Activated CD8-positive, alpha-beta memory T cell treated with anti-CD3 and anti-CD28 coated beads, Interleukin-2, amount 50 U/mL, for 48 hours (primary cell): ENCODE measurements at places on chromosomes 7 and 10.

DNA sequence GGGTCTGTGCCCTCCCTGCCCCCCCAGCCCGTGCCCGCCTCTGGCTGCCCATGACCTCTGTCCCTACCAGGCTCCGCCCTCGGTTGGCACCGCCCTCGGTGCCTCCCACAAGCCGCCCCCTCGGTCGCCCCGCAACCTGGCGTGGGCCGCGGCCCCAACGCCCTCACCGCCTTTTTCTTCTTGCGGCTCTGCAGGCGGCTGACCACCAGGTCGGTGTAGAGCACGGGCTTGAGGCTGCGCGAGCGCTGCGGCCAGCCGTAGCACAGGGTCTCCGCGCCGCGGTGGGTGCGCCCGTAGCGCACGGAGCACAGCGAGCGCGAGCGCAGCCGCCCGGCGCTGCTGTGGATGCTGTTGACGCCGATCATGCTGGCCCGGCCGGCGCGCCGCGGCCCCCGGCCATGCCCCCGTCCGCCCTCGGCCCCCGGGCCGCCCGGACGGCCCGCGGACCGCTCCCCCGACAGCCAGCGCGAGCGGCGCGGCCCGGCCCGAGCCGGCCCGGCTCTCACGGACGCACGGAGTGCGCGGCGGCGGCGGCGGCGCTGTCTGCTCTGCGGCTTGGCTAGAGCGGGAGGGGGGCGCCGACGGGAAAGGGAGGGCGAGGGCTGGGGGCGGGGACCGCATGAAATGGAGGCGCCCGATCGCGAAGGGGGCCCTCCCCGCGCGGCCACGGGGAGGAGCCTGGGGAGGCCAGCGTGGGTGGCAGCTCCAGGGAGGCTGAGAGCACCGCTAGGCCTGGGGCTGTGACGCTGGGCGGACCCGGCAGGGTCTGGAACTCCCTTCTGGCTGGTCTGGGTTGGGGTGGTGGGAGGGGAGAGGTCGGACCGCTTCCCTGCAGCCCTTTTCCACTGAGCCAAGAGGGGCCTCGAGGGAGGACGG, 9.6 kb downstream of the PSD start:
- DNase-seq: peak; percentile 87

GRCh38 chr7:140402178-140402835, 1.6 kb upstream of the RAB19 start:
- no peak for DNase-seq

GRCh38 chr10:130025811-130026485, 61.9 kb upstream of the EBF3 start:
- DNase-seq: no peak

DNA sequence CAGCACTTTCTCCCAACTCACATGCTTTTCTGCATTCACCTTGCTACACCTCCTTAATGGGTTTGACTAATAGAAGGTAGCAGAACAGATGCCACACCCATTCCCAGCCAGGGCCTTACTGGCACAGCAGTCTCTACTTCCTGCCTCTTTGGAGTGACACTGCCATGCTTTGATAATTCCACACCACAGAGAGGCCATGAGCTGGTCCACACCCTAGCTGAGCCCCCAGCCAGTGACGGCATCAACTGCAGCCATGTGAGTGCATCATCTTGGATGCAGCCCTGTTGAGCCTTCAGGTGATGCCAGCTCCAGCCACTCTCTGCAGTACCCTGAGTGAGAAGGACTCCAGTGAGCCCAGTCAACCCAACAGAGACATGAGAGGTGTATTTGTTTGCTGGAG, 27.5 kb upstream of the EZH2 start:
- peak; percentile 68 for DNase-seq

GRCh38 chr7:150514748-150515222, at the start of gene GIMAP7:
GIMAP7 (plus strand) TSS chr7:150514872; CDS start chr7:150519975, 5,103 bp downstream.
- peak; percentile 71 for DNase-seq

GRCh38 chr10:122148876-122149560, 122.1 kb upstream of the BTBD16 start:
- DNase-seq: no peak
